GM12892 (cell line): ENCODE measurements at places on chromosomes 2 and 18.

GRCh38 chr18:59054496-59055287, 85.0 kb upstream of the SEC11C start:
- no peak for DNase-seq

DNA sequence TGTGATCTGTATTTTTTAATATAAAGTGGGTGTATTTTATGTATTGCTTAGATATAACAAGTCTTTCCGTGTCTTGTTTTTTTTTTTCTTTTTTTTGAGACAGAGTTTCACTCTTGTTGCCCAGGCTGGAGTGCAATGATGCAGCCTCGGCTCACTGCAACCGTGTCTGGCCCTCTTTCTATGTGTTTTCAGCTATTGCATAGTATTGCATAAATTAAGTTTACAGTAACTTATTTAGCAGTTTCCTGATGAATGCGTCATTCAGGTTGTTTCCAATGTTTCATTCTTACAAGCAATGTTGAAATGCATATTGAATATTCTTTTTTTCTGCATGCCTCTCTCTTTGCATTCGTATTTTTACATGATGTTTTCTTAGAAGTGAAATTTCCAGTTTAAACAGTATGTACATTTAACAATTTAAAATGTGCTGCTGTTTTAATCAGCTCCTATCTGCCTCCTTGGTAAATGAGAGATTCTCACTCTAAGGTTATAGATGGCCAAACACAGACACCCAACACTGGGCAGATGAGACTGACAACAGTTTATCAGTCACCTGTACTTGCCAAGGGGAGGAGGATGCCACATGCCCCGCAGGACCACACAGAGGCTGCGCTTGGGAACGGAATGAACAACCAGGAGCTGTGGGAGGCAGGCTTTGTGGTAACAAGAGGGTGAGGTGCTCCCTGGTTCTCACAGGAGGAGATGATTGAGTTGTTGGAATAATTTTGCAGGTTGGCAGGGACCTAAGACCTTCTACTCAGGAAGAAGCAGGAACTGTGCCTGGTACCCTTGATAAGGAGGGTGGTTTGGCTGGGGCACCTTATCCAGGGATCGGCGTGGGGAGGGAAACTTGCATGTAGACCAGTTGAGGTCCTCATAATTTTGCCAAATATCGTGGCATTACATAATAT, 7.5 kb downstream of the SLC9A4 start:
- no peak for DNase-seq

DNA sequence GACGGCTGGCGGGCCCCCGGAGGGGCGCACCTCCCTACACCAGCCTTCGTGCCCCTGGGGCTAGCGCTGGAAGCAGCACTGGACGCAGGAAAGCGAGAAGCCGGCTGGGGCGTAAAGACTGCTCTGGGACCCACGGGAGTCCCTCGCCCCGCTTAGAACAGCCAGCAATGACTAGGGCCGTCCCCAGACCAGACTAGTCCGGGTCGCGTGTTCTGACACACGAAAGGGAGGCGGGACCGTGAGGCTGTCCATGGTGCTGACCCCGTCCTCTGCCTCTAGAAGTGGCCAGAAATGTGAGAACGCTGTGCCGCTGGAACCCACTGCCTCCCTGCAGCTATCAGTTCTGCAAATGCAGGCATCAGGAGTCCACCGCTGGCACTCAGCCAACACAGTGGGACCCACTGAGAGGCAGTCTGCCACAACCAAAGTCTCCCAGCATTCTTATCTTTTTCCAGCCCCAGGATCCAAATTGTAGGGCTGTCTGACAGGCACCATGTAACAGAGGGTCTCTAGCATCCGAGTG, at the start of gene UCN:
Gene UCN (minus strand): TSS at position 87 of the 523 bp plus-strand sequence. CDS start 550 bp downstream, outside the sequence.
- DNase-seq = no peak

DNA sequence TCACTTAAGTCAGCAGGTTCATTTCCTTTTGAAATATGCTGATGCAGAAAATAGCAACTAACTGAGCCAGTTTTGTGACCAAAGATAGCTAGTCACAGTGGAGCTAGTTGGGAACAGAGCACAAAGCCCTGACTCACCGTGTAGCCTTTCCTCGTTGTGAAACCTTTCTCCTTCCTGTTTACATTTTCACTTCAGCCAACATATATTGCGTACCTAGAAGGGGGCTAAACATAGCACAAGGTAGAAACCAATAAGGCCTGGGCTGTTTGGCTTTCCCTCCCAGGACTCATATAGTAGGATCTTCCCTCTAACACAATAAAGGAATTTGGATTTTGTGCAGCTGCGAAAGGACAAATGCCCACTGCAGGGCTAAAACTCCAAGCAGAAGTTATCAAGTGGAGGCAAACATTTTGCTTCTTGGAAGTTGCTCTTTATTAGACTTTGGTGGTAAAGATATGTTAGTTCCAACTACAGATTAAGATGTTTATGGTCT, 24.5 kb upstream of the LPIN2 start:
- peak; percentile 44 for DNase-seq
